ENCODE measurements at places on chromosomes 3 and 15. TPM values are rescaled to one million over a fixed set of nuclear protein-coding genes. Genes with fewer than 3 reads are reported as not detected.
A peak's percentile ranks its signal among the peaks of the same experiment; 100 is the strongest.

- H3K27me3 ChIP-seq: no peaks in the 10 kb centered on the region
- H3K4me1 ChIP-seq: no peaks in the 10 kb centered on the region
- no peaks in the 10 kb centered on the region for H3K36me3 ChIP-seq
- H3K27ac ChIP-seq: no peak overlapping the region
- no peak for DNase-seq
These were observed 78.4 kb downstream of the CADM2 start for GRCh38 chr3:85037203-85037602.

GRCh38 chr3:98797905-98798304 lies 34.8 kb downstream of the ST3GAL6 start:
- H3K36me3 ChIP-seq: no peaks in the 10 kb centered on the region
- H3K27ac ChIP-seq: no peak overlapping the region
- H3K4me1 ChIP-seq: no peaks in the 10 kb centered on the region
- DNase-seq: no peak

DNA sequence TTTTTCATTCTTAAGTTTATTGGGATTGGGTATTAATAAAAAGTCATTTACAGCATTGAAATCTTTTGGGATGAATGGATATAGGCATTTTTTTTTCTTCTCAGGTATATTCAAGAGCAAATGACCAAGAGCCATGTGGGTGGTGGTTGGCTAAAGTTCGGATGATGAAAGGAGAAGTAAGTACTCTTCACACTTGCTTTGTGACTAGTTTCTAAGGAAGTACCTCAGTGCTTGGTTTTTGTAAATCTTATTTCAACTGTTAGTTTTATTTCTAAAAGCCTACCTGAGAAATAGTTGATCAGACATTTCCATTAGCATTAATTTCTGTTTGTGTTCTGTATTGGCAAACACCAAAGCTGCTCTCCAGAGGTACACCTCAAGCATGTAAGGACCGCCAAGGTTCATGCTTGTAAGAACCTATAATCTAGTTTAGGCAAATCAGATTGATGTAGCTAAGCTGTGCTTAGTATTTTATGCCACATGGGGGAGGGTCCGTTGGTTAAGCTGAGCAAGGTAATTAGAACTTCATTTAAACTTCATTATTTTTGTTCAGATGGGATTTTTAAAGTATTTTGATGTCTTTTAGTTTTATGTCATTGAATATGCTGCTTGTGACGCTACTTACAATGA lies 35.4 kb downstream of the FXR1 start:
- H3K4me1 ChIP-seq: no peaks in the 10 kb centered on the region
- peaks cover 19% of the 10 kb centered on the region for H3K36me3 ChIP-seq
- H3K4me3 ChIP-seq: no peak overlapping the region
- DNase-seq: no peak
- no peak overlapping the region for H3K27ac ChIP-seq
- no peaks in the 10 kb centered on the region for H3K27me3 ChIP-seq

DNA sequence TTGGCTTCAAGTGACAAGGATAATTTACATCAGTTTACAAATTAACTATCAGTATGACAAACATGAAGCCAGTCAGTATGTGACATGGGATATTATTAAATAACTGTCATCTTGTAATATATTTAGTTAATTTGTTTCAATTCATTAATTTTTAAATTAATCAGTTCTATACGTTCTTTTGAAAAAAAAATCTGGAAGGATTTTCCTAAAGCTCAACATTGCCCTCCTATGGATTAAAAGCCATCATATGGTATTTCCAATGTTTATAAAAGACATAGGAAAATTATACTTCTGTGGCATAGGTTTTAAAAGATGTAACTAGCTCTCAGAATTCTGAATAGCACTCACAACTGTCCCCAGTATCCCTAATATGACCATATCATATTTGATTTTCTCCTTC lies 134.4 kb downstream of the PLOD2 start:
- H3K4me1 ChIP-seq: no peaks in the 10 kb centered on the region
- no peak overlapping the region for H3K27ac ChIP-seq
- no peaks in the 10 kb centered on the region for H3K36me3 ChIP-seq
- no peak overlapping the region for H3K4me3 ChIP-seq

DNA sequence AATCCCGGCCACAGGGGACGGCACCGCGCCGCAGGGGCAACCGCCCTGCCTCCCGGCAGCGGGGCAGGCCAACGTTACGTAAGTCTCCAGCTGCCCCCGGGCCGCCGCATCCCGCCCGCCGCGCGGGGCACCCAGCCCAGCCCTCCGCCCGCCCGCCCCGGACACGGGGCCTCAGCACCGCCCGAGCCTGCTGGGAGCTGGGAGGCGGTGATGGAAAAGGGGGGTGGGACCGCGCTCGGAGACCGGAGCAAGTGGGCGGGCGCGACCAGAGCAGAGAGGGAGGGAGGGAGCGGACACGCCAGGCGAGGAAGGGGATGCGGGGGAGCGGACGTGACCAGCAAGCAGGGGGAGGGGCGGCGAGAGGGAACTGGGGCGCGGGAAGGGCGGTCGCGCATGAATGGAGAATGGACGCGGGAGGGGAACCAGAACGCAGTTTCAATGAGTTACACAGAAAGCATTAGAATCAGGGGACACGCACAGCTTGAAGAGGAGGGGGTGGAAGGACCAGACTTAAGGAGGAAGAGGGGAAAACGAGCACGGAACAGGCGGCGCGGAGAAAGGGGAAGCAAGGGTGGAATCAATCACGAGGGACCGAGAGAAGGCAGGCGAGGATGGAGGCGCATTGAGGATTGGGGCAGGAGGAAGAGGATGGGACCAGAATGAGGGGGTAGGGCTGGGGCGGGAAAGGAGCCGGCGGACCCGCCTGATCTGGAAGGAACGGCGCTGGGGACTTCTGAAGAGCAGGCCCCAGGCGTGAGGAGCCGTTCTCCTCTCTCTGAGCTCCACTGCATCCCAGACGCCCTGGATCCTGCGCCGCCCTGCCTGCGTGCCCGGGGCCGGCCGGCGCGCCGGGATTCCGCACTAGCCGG lies 559 bp downstream of the PKM start:
- H3K27ac ChIP-seq: peak overlapping the region; percentile 99
- peak; percentile 83 for DNase-seq
- H3K27me3 ChIP-seq: no peaks in the 10 kb centered on the region
- no peaks in the 10 kb centered on the region for H3K36me3 ChIP-seq
- peaks cover 48% of the 10 kb centered on the region for H3K4me1 ChIP-seq

DNA sequence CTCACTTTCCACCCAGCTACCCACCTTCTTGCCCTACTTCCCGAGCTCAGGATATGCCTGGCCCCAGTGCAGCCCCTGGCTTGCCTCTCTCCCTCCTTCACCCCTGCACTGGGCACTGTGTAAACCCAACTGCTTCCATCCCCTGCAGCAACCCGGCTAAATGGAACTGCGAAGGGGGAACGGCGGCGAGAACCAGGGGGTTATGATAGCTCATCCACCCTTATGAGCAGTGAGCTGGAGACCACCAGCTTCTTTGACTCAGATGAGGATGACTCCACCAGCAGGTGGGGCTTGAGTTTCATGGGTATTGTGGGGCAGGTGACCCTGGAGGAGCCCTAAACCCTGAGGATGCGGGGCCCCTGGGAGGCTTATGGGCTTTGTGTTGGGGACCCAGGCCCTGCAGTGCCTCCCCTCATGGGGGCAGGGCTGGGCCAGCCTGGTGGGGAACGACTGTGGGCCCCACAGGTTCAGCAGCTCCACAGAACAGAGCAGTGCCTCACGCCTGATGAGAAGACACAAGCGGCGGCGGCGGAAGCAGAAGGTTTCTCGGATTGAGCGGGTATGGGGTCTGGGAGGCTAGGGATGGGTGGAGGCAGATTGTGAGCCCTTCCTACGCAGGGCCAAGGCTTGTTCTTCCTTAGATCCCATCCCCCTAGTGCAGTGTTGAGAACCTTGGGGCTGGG lies 9.6 kb downstream of the DVL3 start:
- no peak overlapping the region for H3K4me3 ChIP-seq
- peaks cover 60% of the 10 kb centered on the region for H3K36me3 ChIP-seq
- no peaks in the 10 kb centered on the region for H3K27me3 ChIP-seq

GRCh38 chr3:126025116-126025729 lies 56.2 kb downstream of the ROPN1B start:
- H3K27ac ChIP-seq: no peak overlapping the region
- H3K4me1 ChIP-seq: no peaks in the 10 kb centered on the region
- no peak overlapping the region for H3K4me3 ChIP-seq
- no peak for DNase-seq

DNA sequence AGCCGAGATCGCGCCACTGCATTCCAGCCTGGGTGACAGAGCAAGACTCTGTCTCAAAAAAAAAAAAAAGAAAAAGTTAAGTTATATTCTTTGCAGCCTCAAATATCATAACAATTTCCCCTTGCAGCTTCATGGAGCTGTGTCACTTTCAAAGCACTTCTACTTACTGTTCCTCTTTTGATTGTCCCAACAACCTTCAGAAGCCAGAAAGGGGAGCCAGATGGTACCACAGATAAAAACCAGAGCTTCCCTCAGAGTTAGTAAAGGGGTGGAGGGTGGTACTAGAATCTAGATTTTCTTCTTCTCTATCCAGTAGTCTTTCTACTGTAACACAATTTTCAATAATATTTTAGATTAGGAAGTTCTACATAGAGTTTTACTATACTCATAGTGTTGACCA lies 188.8 kb downstream of the TAFA4 start:
- no peak overlapping the region for H3K4me3 ChIP-seq
- no peak for DNase-seq
- no peaks in the 10 kb centered on the region for H3K27me3 ChIP-seq

DNA sequence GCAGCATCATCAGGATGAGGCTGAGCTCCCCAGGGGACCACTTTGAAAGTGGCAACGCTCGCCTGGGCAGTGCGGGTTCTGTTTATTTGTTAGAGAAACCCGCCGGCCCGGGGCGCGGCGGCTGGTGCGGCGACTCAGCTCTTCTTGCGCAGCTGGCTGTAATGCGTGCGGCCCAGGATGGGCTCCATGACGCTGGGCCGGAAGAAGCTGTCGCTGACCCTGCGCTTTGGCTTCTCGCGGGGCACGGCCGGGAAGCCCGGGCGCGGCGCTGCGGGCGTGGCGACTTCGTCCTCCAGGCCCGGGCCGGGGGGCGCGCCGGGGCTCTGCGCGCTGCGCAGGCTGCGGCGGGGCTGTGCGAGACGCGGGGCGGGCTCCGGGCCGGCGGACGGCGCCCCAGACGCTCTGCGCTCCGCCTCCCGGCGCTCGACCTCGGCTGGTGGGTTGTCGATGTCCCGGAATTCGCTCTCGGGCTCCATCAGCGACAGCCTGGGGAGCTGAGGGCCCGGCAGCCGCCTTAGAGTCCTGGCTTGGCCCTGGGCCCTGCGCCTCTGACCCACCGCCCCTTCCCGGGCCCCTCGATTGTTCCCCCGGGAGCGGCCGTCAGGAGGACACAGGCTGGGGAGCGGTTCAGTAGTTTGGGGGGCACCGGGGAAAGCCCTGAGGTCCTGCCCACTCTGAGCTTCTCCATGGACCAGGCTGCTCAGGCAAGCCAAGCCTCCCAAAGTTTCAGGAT lies 10.3 kb upstream of the KIF7 start:
- peak overlapping the region; percentile 96 for H3K27ac ChIP-seq
- no peaks in the 10 kb centered on the region for H3K36me3 ChIP-seq
- peak overlapping the region; percentile 65 for H3K4me3 ChIP-seq
- H3K4me1 ChIP-seq: peaks cover 41% of the 10 kb centered on the region
- H3K27me3 ChIP-seq: no peaks in the 10 kb centered on the region
- DNase-seq: no peak

- no peaks in the 10 kb centered on the region for H3K27me3 ChIP-seq
- H3K27ac ChIP-seq: no peak overlapping the region
- H3K4me1 ChIP-seq: peaks cover 13% of the 10 kb centered on the region
- DNase-seq: no peak
- peaks cover 30% of the 10 kb centered on the region for H3K36me3 ChIP-seq
These were observed 29.5 kb downstream of the ADPGK start for GRCh38 chr15:72754096-72754495.

DNA sequence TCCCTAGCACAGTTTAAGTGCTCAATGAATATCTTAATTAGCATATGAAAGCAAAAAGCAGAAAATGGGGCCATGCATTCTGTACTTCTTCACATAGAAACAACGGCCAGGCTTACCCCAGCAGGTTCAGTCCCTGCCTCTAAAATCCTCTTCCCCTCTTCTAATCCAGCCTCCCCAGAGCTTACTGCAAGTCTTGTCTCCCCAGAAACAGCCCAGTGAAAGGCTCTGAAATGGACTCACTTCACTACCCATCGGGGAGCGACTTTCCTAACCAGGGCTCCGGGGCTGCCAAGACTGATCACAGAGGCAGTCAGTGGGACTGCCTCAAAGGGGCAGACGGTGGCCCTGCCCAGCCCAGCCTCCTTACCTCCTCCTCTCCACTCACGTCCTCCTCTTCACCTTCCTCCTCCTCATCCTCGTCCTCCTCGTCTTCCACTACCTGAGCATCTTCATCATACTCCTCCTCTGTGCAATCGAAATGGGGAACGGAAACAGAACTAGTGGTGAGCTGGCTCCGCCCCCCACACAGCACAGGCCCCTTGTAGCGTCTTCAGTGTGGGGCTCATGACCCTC lies 38.0 kb downstream of the ANP32A start:
- H3K27me3 ChIP-seq: no peaks in the 10 kb centered on the region
- no peak overlapping the region for H3K4me3 ChIP-seq
- peaks cover 10% of the 10 kb centered on the region for H3K4me1 ChIP-seq
- no peak for DNase-seq
- peak overlapping the region; percentile 11 for H3K27ac ChIP-seq

Gene ITPR1
- 283 TPM for total RNA-seq

Gene IL5RA
- total RNA-seq: not detected

Gene PPCDC
- 8.5 TPM for total RNA-seq

Gene THAP10
- total RNA-seq: 0.81 TPM
